Activated T-cell treated with anti-CD3 and anti-CD28 coated beads, Interleukin-2, amount 50 U/mL, for 72 hours (primary cell): ENCODE measurements at places on chromosomes 1 and 21.

- H3K4me1 ChIP-seq: peaks cover 98% of the 10 kb centered on the region
- H3K27me3 ChIP-seq: peaks cover 7% of the 10 kb centered on the region
- H3K4me3 ChIP-seq: peak overlapping the region; percentile 81
- DNase-seq: peak; percentile 75
- peaks cover 10% of the 10 kb centered on the region for H3K36me3 ChIP-seq
- no peak overlapping the region for H3K27ac ChIP-seq
These were observed 52.8 kb downstream of the TENT5C start for GRCh38 chr1:117658676-117659075.

GRCh38 chr1:10705953-10706352 is 90.5 kb downstream of the CASZ1 start:
- no peaks in the 10 kb centered on the region for H3K27me3 ChIP-seq
- DNase-seq: no peak
- H3K4me3 ChIP-seq: no peak overlapping the region
- no peaks in the 10 kb centered on the region for H3K36me3 ChIP-seq
- no peak overlapping the region for H3K27ac ChIP-seq

DNA sequence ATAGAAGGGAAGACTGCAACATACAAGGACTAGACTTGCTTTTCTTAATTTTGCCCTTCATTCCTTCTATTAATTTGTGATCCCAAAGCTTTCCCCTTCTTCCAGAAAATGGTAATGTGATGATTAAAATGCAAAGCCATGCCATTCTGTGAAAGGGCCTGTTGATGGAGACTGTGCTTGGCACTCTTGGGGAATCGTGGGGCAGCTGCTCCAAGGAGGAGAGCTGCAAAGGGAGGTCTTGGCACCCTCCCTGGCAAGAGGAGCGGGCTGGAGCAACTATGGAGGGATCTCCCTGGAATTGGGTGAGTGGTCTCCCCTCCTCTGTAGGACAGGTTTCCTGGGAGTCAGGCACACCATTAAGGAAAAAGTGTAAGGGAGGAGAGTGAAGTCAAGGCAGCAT is 16.6 kb downstream of the CACNA1S start:
- DNase-seq: no peak
- no peak overlapping the region for H3K4me3 ChIP-seq
- H3K36me3 ChIP-seq: no peaks in the 10 kb centered on the region
- no peak overlapping the region for H3K27ac ChIP-seq
- H3K4me1 ChIP-seq: no peaks in the 10 kb centered on the region

- peaks cover 27% of the 10 kb centered on the region for H3K36me3 ChIP-seq
- peak overlapping the region; percentile 96 for H3K27ac ChIP-seq
- no peak for DNase-seq
- H3K27me3 ChIP-seq: no peaks in the 10 kb centered on the region
- peak overlapping the region; percentile 79 for H3K4me3 ChIP-seq
These were observed 30.1 kb downstream of the ITPKB start for GRCh38 chr1:226708967-226709396.

GRCh38 chr1:242055749-242056320 is 56.9 kb upstream of the MAP1LC3C start:
- no peak overlapping the region for H3K4me3 ChIP-seq
- no peak for DNase-seq
- no peak overlapping the region for H3K27ac ChIP-seq
- H3K4me1 ChIP-seq: no peaks in the 10 kb centered on the region
- H3K36me3 ChIP-seq: no peaks in the 10 kb centered on the region
- H3K27me3 ChIP-seq: no peaks in the 10 kb centered on the region

- DNase-seq: no peak
- no peak overlapping the region for H3K27ac ChIP-seq
- peaks cover 27% of the 10 kb centered on the region for H3K27me3 ChIP-seq
- H3K36me3 ChIP-seq: no peaks in the 10 kb centered on the region
- H3K4me1 ChIP-seq: no peaks in the 10 kb centered on the region
These were observed 59.2 kb upstream of the HTR1D start for GRCh38 chr1:23276531-23276930.

- no peak for DNase-seq
- H3K36me3 ChIP-seq: no peaks in the 10 kb centered on the region
- no peak overlapping the region for H3K27ac ChIP-seq
- no peaks in the 10 kb centered on the region for H3K27me3 ChIP-seq
- H3K4me3 ChIP-seq: no peak overlapping the region
These were observed 131.8 kb downstream of the PDE4B start for GRCh38 chr1:65924471-65924870.

GRCh38 chr1:3956527-3957170 is 56.6 kb upstream of the C1orf174 start:
- H3K27ac ChIP-seq: no peak overlapping the region
- no peak for DNase-seq
- peaks cover 25% of the 10 kb centered on the region for H3K27me3 ChIP-seq
- no peaks in the 10 kb centered on the region for H3K36me3 ChIP-seq
- no peak overlapping the region for H3K4me3 ChIP-seq

- no peaks in the 10 kb centered on the region for H3K27me3 ChIP-seq
- peaks cover 94% of the 10 kb centered on the region for H3K4me1 ChIP-seq
- peak overlapping the region; percentile 89 for H3K27ac ChIP-seq
- no peak for DNase-seq
These were observed 4.1 kb downstream of the SH3BGRL3 start for GRCh38 chr1:26283871-26284596.

DNA sequence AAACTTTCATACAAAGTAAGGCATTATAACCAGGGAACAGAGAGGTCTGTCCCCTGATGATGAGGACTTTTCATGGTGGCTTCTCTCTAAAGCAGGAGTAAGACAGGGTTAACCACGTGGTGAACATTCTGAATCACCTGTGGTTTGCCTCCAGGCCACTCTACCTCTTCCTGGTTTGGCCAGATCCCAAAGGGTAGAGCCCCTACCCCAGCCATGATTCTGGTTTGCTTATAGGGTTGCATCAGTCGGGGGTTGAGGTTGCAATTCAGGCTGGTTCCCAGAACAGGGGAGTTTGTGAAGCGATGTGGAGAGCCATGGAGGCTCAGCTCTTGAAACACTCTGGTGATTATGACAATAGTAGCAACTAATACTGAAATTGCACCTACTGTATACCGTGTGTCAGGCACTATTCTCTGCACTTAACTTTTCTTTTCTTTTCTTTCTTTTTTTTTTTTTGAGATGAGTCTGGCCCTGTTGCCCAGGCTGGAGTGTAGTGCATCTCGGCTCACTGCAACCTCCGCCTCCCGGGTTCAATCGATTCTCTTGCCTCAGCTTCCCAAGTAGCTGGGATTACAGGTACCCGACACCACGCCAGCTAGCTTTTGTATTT is 8.3 kb downstream of the CNR2 start:
- peak overlapping the region; percentile 71 for H3K27ac ChIP-seq
- H3K36me3 ChIP-seq: no peaks in the 10 kb centered on the region
- DNase-seq: peak; percentile 84
- H3K27me3 ChIP-seq: peaks cover 16% of the 10 kb centered on the region
- H3K4me3 ChIP-seq: peak overlapping the region; percentile 50
- H3K4me1 ChIP-seq: peaks cover 67% of the 10 kb centered on the region

DNA sequence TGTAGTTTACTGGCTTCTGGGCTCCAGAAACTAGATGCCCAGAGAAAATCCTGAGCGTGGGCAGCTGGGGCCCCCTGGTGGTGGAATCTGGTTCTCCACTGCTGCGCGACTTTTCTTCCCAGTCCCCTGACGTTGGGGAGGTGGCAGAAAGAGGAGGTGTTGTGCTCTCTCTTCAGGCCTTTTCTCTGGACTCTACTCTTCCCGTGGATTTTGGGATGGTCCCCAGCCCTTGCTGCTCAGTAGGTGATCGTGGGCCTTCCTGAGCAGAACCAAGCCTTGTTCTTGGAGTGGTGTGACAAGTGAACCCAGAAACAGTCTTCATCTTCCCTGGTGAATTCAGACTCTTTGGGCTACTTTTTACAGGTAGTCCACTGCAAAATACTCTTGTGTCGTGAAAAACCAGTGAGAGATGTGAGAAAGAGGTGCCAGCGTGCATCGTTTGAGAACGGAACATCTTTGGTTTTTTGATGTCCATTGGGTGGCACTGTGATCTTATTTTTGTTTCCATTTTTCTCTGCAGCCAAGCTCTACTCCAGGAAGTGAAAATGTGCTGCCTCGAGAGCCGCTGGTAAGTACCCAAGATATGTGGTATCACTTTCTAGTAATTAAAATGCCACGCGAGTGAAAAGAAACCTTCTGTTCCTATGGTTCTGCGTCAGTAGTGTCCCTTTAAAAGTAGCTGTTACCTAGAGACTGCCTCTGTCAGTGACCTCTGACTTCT is 20.2 kb downstream of the PEX14 start:
- peak; percentile 80 for DNase-seq
- H3K27ac ChIP-seq: peak overlapping the region; percentile 88
- H3K4me1 ChIP-seq: peaks cover 68% of the 10 kb centered on the region
- peaks cover 3% of the 10 kb centered on the region for H3K36me3 ChIP-seq

- peaks cover 14% of the 10 kb centered on the region for H3K4me1 ChIP-seq
- DNase-seq: no peak
- H3K27me3 ChIP-seq: peaks cover 31% of the 10 kb centered on the region
These were observed 977 bp downstream of the LCA5L start for GRCh38 chr21:39444421-39445180.

- H3K4me3 ChIP-seq: no peak within 1 kb of the TSS
- no peak for DNase-seq
- H3K27me3 ChIP-seq: peaks cover 7% of the 10 kb centered on the region
- H3K36me3 ChIP-seq: no peaks in the 10 kb centered on the region
- H3K27ac ChIP-seq: no peak within 1 kb of the TSS
- H3K4me1 ChIP-seq: no peaks in the 10 kb centered on the region
These were observed at the start of gene FCRL5 for GRCh38 chr1:157551694-157552693. FCRL5 (minus strand) TSS chr1:157552515; CDS start chr1:157552362, 153 bp downstream.

GRCh38 chr1:225980005-225980836 is 18.9 kb downstream of the SDE2 start:
- H3K36me3 ChIP-seq: peaks cover 32% of the 10 kb centered on the region
- H3K4me3 ChIP-seq: no peak overlapping the region
- DNase-seq: no peak
- peaks cover 7% of the 10 kb centered on the region for H3K4me1 ChIP-seq
- no peaks in the 10 kb centered on the region for H3K27me3 ChIP-seq

- no peak overlapping the region for H3K4me3 ChIP-seq
- no peaks in the 10 kb centered on the region for H3K27me3 ChIP-seq
- H3K27ac ChIP-seq: peak overlapping the region; percentile 5
These were observed 22.9 kb upstream of the LDLRAP1 start for GRCh38 chr1:25520446-25521061.

- H3K4me1 ChIP-seq: no peaks in the 10 kb centered on the region
- no peak overlapping the region for H3K27ac ChIP-seq
- H3K27me3 ChIP-seq: peaks cover 14% of the 10 kb centered on the region
- DNase-seq: no peak
These were observed 156.7 kb upstream of the CSF3R start for GRCh38 chr1:36639461-36639860.

DNA sequence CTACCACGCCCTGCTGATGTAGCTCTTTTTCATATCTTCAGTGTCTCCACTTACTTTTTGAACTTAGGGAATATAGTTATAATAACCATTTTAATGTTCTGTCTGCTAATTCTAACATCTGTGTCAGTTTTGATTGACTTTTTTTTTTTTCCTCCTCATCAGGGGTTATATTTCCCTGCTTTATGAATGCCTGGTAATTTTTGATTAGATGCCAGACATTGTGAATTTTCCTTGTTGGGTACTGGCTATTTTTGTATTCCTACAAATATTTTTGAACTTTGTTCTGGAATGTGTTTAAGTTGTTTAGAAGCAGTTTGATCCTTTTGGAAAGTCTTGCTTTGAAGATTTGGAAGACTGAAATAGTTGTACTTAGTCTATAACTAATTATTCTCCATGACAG is 82.1 kb downstream of the ROR1 start:
- no peak overlapping the region for H3K4me3 ChIP-seq
- peaks cover 2% of the 10 kb centered on the region for H3K36me3 ChIP-seq
- H3K4me1 ChIP-seq: no peaks in the 10 kb centered on the region
- H3K27me3 ChIP-seq: peaks cover 4% of the 10 kb centered on the region

GRCh38 chr1:221069178-221069903 is 190.1 kb downstream of the HLX start:
- H3K4me3 ChIP-seq: peak overlapping the region; percentile 33
- H3K4me1 ChIP-seq: peaks cover 13% of the 10 kb centered on the region
- peak; percentile 3 for DNase-seq
- H3K27ac ChIP-seq: peak overlapping the region; percentile 78
- H3K27me3 ChIP-seq: peaks cover 5% of the 10 kb centered on the region

DNA sequence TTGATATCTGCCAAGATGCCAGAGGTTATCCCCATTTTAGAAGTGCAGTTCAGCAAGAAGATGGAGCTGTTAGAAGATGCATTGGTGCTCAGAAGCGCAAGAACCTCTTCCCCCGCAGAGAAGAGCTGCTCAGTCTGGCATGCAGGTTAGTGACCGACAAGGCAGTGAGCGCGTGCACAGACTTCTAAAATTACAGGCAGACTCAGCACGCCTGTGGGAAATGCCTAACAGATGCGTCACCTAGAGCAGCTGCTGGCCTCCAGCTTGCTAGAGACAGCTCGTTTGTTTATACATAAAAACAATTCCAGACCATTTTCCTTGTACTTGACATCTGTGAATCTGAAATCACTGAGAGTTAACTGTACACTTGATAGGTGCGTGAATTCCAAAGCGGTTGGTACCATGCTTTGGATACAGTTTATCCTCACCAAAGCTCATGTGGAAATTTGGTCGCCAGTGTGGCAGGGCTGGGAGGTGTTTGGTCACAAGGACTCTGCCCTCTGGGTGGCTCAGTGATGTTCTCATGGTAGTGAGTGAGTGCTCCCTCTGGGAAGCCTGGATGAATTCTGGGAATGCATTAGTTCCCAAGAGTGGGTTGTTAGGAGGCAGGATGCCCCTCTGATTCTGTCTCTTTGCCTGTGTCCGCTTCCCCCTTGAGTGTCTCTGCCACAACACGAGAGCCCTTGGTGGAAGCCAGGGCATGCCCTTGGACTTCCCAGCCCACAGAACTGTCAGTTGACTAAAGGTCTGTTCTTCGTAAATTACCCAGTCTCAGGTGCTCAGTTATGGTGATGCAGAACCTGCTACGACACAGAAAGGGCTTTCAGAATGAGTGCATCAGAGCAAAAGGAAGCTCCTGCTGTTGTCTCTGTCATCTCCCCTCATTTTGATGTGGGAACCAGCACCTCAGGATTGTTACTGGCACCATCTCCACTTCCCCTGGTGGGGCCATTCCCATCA is 24.4 kb downstream of the SNAP47 start:
- peaks cover 78% of the 10 kb centered on the region for H3K4me1 ChIP-seq
- H3K4me3 ChIP-seq: peak overlapping the region; percentile 46

GRCh38 chr1:82932727-82933126 is 1066.2 kb downstream of the TTLL7 start:
- no peak for DNase-seq
- H3K4me3 ChIP-seq: no peak overlapping the region
- H3K27me3 ChIP-seq: no peaks in the 10 kb centered on the region
